Psoas muscle (tissue), 8 donors: ENCODE measurements at places on chromosomes 12 and 14. TPM values are rescaled to one million over a fixed set of nuclear protein-coding genes. Genes with fewer than 3 reads are reported as not detected.

- DNase-seq = no peak
Observed at GRCh38 chr14:68926236-68926635, 52.9 kb downstream of the ACTN1 start.

- no peak for DNase-seq
Observed at GRCh38 chr14:93543766-93544165, 113.0 kb downstream of the UNC79 start.

DNA sequence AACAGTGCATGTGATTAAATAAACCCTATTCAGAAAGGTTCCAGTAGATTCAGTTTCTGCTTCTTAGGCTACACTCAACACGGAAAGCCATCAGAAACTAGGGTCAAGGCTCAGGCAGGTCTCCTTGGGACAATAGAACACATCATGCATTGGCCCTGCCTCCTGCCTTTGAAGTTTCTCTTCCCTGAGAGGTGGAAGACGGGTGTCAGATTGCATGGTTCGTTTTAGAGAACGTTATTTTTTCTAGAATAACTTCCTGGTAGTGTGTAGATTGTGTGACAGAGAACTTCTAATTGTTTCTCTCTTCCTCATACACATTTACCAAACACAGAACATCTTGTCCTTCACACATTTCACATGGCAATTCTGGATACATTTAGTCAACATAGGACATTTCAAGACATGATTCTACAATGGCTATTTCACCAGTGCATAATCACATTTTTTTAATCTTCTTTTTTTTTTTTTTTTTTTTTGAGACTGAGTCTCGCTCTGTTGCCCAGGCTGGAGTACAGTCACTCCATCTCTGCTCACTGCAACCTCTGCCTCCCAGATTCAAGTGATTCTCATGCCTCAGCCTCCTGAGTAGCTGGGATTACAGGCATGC, 106.6 kb upstream of the AMN1 start:
- DNase-seq = no peak

DNA sequence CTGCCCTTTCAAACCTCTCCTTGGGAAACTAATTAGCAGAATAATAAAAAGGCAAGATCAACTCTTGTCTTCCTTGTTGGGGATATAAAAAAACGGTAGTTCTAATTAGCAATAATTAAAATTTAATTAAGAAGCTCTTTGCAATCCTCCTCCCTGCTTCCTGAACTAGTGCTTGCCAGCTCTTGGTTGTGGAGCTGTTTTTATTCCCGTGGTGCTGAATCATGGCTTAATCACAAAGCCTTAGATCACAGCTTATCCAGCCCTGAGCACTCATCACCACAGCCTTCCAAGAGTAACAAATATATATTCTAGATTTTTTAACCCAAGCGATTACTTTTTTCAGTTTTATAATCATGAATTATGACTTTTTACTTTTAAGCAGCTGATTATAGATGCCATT, 63.2 kb upstream of the INSM2 start:
- no peak for DNase-seq

Gene SAMD15
- polyA plus RNA-seq = 0.12 TPM
